Epithelial cell of proximal tubule (primary cell): ENCODE measurements at places on chromosomes 1 and 21. TPM values are rescaled to one million over a fixed set of nuclear protein-coding genes. Genes with fewer than 3 reads are reported as not detected.

GRCh38 chr1:24893431-24893830, 36.6 kb downstream of the RUNX3 start:
- no peak for DNase-seq

DNA sequence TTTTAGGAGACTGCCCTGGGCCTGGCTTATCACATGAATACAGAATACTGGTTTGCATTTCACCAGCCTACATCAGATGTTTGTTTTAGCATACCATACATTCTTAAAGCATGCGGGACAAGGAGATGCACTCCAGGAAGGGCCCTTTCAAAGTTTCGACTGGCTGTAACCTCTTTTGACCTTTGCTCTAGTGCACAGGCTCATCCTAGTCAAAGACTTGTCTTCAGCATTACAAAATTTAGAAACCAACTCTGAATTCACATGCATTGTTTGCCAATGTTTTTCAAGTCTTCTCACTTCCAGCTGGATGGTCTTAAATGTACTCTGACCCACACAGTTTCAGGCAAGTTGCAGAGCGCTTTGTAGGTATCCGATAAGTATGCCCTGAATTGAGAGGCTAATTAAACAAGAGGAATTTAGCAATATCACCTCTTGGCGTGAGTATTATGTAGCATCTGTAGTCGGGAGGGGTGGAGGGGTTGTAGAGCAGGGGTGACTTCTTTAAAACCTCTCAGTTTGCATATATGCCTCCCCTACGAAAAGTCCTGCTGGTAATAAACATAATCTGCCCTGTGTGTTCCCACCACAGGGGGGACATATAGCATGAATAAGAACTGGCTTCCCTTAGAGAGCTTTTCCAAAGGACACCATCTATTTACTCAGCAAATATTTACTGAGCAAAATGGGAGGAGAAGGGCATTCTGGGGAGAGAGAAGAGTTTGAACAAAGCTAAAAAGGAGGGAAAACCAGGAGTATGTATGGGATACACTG, 24.4 kb upstream of the AHCYL1 start:
- peak; percentile 52 for DNase-seq

DNA sequence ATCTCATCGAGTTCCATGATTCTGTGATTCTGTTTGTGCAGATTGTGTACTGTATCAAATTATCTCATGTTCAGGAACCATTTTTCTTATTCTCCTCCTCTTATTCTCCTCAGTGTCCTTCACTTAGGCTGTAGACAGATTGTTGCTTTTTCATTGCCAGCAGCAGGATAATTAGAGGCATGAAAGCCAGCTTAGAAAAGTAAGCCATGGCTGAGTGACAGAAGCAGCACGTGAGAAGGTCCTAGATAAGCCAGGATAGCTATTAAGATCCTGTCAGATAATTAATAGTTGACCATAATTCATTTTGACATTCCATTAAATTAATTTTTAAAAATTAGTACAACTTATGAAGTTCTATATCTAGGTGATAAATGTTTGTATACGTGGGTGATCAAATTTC, 60.8 kb upstream of the PRKACB start:
- DNase-seq = no peak

- DNase-seq = no peak
Measured at GRCh38 chr1:36880155-36881067, 153.9 kb downstream of the GRIK3 start.

- DNase-seq = no peak
Measured at GRCh38 chr1:222910699-222911098, 95.9 kb downstream of the DISP1 start.

GRCh38 chr1:82819234-82819633, 1018.5 kb downstream of the ADGRL2 start:
- no peak for DNase-seq

DNA sequence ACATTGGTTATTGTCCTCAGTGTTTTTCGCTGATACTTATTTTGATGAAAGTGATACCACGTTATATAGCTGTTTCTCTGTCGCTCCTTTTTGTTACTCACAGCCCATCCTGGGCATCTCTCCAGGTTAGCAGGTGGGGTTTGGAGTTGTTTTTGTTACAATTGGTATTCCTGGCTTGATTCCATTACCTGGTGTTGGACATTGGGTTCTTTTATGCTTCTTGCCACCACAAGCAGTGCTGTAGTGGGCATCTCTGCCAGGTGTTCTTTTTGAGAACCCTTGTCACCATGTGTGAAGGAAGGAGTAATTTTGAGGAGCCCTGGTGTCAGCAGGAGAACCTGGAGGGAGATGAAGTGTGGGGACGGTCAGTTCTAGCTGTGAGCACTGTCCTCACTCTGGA, 47.5 kb upstream of the PWP2 start:
- no peak for DNase-seq

- no peak for DNase-seq
Measured at GRCh38 chr1:38045401-38046332, 926 bp downstream of the POU3F1 start.

DNA sequence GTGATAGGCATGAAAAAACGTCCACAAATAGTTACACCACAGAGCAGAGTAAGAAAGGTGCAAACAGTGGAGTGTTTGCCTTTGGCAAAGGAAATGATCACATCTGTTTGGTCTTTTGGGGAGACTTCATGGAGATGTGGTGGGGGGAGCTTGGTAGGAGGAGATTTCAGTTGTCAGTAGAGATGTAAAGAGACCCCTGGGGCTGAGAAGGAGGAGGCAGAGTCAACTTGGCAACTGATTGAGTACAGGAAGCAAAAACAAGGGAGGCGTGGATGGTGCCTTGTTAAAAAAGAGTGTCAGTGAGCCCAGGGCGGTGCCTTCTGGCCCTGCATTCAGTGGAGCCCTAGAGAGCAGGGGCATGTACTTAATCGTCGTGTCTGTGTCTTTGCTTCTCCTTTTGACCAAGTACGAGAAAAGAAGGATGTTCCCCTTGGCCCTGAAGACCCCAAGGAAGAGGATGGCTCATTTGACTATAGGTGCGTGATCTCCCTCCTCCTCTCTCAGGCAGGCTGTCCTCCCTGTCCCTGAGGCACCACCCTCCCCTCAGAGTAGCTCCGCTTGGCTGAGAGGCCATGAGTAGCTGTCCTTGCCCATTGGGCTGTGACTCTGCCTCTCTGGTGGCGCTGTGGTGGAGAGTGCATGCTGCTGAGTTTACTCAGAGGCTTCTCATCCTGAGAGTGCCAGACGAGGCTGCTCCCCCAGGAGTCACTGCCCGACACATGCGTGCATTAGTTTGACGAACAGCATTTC, 30.4 kb upstream of the CNTN2 start:
- no peak for DNase-seq

DNA sequence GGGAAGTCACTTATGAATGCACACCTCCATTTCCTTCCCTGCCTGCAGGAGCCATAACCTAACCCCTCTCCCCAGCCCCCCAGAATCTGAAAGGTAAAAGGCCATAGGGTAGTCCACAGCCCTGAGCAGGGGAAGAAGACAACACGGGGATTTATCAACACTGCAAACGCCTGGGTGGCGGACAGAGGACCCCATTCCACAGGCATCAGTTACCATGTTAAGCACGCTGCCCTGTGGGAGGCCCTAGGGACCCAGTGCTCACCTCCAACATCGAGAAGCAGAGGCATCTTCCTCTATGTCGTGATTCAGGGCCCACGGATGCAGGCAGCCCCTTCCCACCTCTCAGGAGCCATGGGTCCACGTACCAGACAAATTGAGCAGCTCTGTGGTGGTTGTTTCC, 523.8 kb downstream of the MATN1 start:
- DNase-seq = no peak

DNA sequence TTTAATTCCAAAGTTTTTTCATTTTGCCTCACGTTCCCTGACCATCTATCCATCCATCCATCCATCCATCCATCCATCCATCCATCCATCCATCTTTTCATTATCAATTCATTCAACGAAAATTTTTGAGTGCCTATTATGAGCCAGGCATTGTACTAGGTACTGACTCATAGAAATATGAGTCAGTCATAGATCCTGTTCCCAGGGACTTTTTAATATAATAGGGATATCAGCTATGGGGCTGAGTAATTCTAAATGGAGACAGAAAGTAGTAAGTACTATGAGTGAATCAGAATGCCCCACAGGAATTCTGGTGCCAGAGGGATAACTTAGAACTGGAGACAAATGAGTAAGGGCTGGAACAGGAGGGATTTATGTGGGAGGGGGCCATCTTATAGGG, 49.8 kb upstream of the GNG12 start:
- no peak for DNase-seq

- DNase-seq = no peak
Measured at GRCh38 chr1:224739997-224740684, 124.0 kb downstream of the CNIH3 start.

DNA sequence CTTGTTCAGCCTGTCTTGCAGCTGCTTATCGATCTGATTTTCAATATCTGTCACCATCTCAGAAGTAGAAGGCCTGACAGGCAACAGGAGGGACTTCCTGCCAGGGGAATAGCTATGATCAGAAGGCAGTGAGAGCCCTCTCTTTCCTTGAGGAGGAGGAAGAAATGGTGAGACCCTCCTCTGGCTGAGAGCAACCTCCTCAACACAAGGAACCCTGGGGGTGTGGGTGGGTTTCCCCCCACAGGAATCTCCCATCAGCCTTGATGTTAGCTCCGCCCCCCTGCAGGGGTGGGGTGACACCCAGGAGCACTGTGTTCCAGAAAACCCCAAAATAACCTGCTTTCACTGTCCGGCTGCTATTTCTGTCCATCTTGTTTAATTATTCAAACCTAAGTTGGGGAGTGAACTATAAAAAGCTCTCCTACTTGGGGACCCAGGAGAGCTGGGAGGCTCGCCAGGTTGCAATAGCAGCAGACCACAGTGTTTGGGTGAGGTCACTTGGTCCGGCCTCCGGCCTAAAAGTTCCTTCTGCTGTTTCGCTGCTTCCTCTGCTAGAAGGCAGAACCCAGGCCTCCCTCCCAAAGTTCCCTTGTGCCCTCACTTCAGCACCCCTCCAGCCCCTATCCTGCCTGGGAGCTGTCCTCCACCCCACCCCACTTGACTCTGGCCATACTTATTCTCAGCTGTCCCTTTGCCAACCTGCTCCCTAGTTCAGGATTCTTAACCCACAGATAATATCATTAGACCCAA, 7.8 kb upstream of the MEF2D start:
- DNase-seq = no peak

- no peak for DNase-seq
Measured at GRCh38 chr1:156407344-156407743, 38.3 kb downstream of the RHBG start.

- no peak for DNase-seq
Measured at GRCh38 chr1:166695115-166695514, 144.2 kb upstream of the POGK start.

- no peak for DNase-seq
Measured at GRCh38 chr1:54848134-54848948, 38.7 kb downstream of the DHCR24 start.

GRCh38 chr1:198018529-198018928, 101.4 kb downstream of the LHX9 start:
- DNase-seq = peak; percentile 73

GRCh38 chr21:45136927-45137611, 62.7 kb downstream of the ADARB1 start:
- peak; percentile 38 for DNase-seq

DNA sequence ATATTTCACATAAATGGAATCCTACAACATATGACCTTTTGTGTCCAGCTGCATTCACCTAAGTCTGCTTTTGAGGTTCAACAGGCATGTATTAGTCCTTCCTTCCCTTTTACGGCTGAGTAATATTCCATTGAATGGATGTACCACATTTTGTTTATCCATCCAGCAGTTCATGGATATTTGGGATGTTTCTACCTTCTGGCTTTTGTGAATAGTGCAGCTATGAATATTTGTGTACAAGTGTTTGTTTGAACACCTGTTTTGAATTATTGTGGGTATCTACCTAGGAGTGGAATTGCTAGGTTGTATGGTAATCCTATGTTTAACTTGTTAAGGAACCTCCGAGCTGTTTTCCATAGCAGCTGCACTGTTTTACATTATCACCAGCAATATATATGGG, 62.3 kb upstream of the DESI2 start:
- DNase-seq = no peak

DNA sequence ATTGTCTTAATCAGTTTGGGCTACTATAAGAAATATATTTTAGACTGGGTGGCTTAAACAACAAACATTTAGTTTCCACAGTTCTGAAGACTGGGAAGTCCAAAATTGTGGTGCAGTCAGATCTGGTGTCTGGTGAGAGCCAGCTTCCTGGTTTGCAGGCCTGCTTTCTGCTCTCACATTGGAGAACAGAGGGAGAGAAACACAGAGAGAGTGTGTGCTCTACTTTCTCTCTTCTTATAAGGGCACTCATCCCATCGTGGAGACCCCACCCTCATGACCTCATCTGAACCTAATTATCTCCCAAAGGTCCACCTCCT, 4.1 kb downstream of the LEPR start:
- no peak for DNase-seq

GRCh38 chr21:44700101-44701022, 3.4 kb downstream of the KRTAP10-12 start:
- DNase-seq = no peak

DNA sequence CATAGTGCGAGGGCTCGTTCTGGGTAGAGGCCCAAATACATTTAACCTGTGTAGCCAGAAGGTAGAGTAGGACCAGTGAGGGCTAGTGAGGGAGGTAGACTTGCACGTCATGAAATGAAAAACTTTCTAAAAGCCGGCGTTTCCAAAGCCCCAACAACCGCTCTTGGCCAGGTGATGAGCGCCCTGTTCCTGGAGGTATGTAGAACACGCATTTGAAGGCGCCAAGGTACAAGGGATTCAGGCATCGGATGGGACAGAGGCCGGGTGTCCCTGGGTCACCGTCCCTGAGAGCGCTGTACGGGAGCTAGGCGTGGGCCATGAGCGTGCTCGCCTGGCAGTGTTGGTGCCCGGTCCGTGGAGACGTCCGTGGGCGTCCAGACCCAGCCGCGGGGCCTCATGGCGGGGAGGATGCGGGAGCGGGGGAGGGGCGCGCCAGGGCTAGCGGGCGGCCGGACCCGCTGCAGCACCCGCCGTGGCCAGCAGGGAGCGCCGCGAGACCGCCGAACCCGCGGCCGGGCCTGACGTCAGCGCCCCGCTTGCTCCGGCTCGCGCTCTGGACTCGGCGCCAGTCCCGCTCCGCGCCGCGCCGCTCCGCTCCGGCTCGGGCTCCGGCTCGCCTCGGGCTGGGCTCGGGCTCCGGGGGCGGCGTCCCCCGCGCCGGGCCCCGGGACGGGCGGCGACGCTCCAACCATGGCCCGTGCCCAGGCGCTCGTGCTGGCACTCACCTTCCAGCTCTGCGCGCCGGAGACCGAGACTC, at the start of gene PTPRU:
TSS of gene PTPRU (plus strand) at position 568 of the 757 bp plus-strand sequence. CDS start at position 691, 123 bp downstream.
- no peak for DNase-seq

GRCh38 chr1:56448529-56449300, 130.6 kb downstream of the PLPP3 start:
- DNase-seq = peak; percentile 78

- no peak for DNase-seq
Measured at GRCh38 chr1:8925406-8925805, 20.3 kb upstream of the CA6 start.

- no peak for DNase-seq
Measured at GRCh38 chr21:38467911-38468310, 30.4 kb downstream of the ERG start.

GRCh38 chr1:16241221-16241708, 4.3 kb upstream of the CPLANE2 start:
- DNase-seq = no peak

The TMPRSS15 gene
- not detected in 2 replicates for total RNA-seq

The NKAIN1 gene
- total RNA-seq = 0.81 and 0.94 TPM in 2 replicates

The KRTAP11-1 gene
- total RNA-seq = not detected in 2 replicates

The SPATA46 gene
- total RNA-seq = not detected in 2 replicates

The S100B gene
- total RNA-seq = not detected in 2 replicates

The LDLRAD1 gene
- not detected in 2 replicates for total RNA-seq

The OR2T2 gene
- total RNA-seq = not detected in 2 replicates

The NR1I3 gene
- total RNA-seq = not detected in 2 replicates

The FNBP1L gene
- 32.1 and 37.6 TPM in 2 replicates for total RNA-seq

The RHD gene
- not detected in 2 replicates for total RNA-seq

The LCE3D gene
- not detected in 2 replicates for total RNA-seq

The OR2L8 gene
- total RNA-seq = not detected in 2 replicates

The BSND gene
- total RNA-seq = not detected in 2 replicates
